Activated T-cell treated with anti-CD3 and anti-CD28 coated beads for 1 hour (primary cell): ENCODE measurements at places on chromosomes 3 and 15.

DNA sequence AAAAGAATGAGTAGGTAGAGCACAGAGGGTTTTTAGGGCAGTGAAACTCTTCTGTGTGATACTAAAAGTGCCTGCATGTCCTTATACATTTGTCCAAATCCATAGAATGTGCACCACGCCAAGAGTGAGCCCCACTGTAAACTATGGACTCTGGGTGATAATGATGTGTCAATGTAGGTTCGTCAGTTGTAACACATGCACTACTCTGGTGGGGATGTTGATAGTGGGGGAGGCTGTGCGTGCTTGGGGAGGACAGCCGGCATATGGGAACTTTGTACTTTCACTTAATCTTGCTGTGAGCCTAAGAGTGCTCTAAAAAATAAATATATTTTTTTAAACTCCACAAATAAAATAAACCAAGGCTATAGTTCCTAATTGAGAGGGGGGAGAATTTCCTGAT, 319.2 kb downstream of the SHQ1 start:
- DNase-seq: no peak

DNA sequence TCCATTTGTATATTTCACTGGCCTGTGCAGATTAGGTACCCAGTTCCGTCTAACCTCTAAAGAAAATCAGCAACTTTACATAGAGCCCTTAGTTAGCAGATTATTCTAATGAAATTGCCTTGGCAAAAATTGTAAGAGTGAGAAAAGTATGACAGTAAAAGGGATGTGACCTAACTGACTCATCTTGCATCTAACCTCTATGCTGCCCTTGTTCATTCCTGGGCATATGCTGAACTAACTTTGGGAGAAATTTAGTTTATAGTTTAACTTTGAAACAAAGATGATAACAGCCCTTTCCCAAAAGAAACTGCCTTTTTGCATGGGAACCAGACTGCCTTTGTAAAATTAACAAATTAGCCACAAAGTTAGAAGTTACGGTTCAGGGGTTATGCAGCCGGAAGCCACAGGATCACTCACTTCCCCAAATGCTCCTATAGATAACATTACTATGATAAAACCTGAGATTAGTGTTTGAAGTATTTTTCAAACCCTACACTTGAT, 839.8 kb upstream of the ALCAM start:
- DNase-seq: no peak

DNA sequence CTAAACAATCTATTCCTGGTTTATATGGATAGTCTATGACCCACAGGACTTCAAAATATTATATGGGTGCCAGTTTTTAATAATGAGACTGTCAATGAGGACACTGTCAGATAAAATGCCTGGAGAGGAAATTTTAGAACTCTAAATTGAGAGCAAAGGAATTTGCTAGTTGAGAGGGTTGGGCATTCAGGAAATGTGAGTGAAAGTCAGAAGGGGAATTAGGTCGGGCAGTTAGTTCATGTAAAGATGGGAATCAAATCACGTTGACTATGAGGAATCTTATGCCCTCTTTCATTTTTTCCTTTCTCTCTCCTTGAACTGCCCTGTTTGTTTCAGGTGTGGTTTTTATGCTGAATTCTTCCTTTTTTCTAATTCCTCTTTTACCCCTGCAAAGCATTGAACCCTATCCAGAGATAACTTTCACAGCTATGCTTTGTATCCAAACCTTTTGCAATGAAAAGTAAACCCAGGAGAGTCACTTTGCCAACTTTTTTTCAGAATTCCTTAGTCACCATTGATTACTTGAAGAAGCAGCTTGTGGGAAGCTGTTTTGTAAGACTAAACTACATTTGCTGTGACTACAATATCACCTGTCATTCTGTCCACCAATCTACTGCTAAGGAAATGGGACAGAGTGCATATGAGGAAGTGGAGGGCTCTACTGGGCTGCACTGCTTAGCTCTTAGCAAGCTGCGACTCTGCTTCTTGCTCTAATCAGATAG, 27.8 kb downstream of the CHP1 start:
- no peak for DNase-seq

DNA sequence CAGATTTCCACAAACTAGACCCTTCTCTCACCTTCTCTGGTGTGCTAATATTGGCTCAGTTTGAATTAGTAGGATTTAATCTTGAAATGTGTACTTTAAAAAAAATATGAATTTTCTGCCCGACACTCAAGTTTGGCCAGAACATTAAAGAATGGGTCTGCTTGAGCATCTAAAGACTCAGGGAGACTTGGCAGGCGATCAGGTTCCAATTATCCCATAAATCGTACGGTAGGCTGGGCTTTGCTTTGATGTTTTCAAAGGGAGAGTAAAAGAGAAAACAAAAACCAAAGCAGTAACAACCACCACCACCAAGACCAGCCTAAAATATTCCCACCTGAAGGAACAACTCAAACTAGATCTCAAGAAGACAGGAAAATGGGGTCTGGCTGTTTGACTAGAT, 230.8 kb downstream of the EBLN2 start:
- DNase-seq: no peak

DNA sequence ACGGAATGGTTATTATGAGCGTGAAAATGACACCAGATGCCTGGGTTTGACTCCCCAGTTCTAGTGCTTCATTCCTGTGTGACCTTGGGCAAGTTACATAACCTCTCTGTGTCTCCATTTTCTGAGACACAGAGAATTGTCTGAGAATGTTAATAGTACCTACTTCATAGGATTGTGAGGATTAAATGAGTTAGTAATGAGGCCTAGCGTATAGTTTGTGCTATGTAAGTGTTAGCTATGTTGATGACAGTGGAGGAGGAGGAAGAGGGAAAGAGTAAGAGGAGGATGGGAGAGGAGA, 150.3 kb downstream of the MEGF11 start:
- DNase-seq: no peak

DNA sequence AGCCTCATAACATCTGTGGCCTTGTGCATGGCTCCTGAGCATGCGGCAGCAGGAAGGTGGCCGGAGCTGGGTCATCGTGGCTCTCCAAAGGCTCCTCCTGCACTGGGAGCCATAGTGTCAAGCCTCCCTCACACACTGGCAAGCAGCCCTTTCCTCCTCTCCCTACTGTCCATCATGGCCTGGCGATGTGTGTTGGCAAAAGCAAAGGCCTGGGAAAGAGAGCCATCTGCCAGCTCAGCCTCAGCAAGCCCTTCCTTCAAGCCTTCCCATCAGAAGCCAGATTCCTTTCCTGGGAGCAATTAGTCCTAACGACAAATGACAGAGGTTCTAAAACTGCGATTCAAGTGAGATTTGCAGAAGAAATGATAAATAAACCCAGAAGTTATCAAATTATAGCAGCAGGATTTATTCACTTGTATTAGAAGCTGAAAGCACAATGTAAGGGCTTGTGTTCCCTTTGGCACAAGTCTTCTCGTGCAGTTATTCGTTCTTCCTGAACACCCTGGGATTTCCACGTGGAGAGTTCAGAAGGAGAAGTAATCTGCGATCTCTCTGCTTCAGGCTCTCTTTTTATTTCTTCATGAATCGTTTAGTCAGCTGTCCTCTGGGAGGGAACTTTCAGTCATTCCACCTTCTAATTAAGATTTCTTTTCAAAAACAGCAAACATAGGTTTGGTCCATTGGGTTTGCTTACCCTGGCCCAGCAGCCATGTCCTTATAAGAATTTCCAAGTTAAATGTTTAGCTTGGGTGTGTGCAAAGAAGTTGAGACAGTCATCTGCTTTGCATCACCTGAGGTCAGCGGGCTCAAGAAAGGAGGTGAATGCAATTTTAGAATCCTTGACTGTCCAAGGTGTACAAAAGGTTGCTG, 110.3 kb upstream of the TMC3 start:
- no peak for DNase-seq

GRCh38 chr3:129204473-129204872, 20.8 kb upstream of the CNBP start:
- DNase-seq: no peak

DNA sequence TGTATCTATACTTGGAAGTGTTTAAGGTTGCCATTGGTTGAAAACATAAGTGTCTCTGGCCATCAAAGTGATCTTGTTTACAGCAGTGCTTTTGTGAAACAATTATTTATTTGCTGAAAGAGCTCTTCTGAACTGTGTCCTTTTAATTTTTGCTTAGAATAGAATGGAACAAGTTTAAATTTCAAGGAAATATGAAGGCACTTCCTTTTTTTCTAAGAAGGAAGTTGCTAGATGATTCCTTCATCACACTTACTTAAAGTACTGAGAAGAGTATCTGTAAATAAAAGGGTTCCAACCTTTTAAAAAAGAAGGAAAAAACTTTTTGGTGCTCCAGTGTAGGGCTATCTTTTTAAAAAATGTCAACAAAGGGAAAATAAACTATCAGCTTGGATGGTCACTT, 19.7 kb downstream of the B3GNT5 start:
- DNase-seq: no peak

DNA sequence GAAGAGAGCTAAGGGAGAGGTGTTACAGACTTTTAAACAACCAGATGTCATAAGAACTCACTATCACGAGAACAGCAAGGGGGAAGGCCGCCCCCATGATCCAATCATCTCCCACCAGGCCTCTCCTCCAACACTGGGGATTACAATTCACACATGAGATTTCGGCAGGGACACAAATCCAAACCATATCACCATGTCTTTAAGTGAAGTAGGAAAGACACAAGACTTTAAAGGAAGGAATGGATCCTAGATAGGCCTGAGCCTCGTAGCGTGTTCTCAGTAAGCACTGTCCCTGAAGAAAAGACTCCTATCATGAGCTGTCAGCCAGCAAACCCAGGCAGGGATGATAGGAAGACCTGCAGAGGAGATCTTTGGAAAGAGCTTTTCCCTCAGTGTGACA, 15.1 kb upstream of the RPS27L start:
- no peak for DNase-seq

- no peak for DNase-seq
Measured at GRCh38 chr15:83118291-83118827, 10.9 kb downstream of the TM6SF1 start.

DNA sequence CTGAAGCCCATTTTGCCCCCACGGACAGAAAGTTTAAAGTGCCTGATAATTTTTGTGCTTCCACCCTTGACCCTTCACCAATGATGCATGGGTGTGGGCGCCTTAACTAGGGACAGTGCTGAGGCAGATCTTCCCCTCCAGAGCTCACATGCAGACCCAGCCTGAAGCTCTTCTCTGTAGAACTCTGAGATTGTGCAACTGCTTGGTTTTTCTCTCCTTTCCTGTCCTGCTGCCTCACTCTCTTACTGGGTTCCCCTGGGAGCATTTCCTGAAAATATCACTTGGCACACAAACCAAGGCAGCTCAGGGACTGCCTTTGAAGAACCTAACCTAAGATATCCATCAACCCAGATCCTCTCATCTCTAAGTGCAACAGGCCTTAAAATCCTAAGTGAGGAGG, 220.3 kb upstream of the STT3B start:
- DNase-seq: no peak

- DNase-seq: no peak
Measured at GRCh38 chr3:58996730-58997129, 53.1 kb downstream of the CFAP20DC start.

- DNase-seq: no peak
Measured at GRCh38 chr3:65550137-65550536, 488.6 kb downstream of the MAGI1 start.

DNA sequence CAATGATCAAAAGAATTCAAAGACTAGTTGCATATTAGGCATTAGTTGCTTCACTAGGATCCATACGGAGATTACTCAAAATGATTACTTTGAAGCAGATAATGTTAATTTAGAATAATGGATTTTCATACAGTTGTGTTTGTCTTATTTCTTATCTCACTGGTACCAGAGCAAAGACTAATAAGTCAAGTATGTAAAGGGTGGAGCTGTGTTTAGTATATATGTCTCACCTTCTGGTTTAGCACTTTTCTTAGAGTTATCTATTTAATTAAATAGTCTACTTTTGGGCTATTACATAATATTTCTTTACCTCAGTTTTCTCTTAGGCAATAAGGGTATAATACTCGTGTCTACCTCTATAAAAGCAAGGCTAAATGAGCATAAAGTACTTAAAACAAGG, 18.8 kb downstream of the TMEM207 start:
- DNase-seq: no peak

- DNase-seq: no peak
Measured at GRCh38 chr3:38133557-38134405, 3.1 kb downstream of the ACAA1 start.

GRCh38 chr15:91356083-91356482, 256.0 kb downstream of the SV2B start:
- no peak for DNase-seq

- DNase-seq: no peak
Measured at GRCh38 chr3:195443391-195443989, 670 bp upstream of the ACAP2 start.

GRCh38 chr15:55588815-55589115, 620 bp upstream of the PYGO1 start:
- no peak for DNase-seq

- no peak for DNase-seq
Measured at GRCh38 chr15:68192804-68193486, 12.2 kb downstream of the CALML4 start.

GRCh38 chr3:53862241-53862640, 15.9 kb downstream of the IL17RB start:
- no peak for DNase-seq

- DNase-seq: no peak
Measured at GRCh38 chr15:99096894-99097426, 7.9 kb upstream of the SYNM start.

DNA sequence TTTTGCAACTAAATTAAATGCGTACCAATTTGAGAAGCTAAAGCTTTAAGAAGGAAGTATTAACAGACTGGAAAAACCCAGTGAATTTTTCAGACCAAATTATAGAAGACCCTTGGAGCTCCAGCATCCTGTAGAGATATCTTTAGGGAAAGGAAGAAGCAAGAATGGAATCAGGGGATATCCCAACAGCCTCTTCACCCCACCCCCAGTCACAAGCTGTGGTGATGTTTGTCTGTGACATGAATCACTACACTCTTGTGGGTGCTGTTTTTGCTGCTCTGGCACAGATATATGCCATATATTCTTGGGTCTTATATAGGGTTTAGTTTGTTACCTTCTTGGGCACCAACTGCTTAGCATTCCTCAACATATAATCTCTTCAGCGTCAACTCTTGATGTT, 78.5 kb upstream of the BCL6 start:
- DNase-seq: no peak

GRCh38 chr3:195064300-195064931, 206.5 kb downstream of the XXYLT1 start:
- no peak for DNase-seq

- no peak for DNase-seq
Measured at GRCh38 chr3:55858302-55858701, 371.2 kb upstream of the WNT5A start.

GRCh38 chr3:140242818-140243276, 307.9 kb downstream of the CLSTN2 start:
- no peak for DNase-seq
